ENCODE measurements at places on chromosomes 3 and 15.

- no peak for DNase-seq
These were observed 97.2 kb downstream of the FAM43A start for GRCh38 chr3:194782698-194783404.

- DNase-seq = no peak
These were observed 35.2 kb downstream of the ARMC8 start for GRCh38 chr3:138222131-138222941.

- no peak for DNase-seq
These were observed 642.0 kb upstream of the NAALADL2 start for GRCh38 chr3:174216946-174217718.

- no peak for DNase-seq
These were observed 196.1 kb downstream of the ZNF621 start for GRCh38 chr3:40720863-40721262.

- DNase-seq = no peak
These were observed 45.8 kb downstream of the SMAD3 start for GRCh38 chr15:67110958-67111864.

GRCh38 chr15:48996276-48996675, 32.6 kb upstream of the SHC4 start:
- DNase-seq = no peak

DNA sequence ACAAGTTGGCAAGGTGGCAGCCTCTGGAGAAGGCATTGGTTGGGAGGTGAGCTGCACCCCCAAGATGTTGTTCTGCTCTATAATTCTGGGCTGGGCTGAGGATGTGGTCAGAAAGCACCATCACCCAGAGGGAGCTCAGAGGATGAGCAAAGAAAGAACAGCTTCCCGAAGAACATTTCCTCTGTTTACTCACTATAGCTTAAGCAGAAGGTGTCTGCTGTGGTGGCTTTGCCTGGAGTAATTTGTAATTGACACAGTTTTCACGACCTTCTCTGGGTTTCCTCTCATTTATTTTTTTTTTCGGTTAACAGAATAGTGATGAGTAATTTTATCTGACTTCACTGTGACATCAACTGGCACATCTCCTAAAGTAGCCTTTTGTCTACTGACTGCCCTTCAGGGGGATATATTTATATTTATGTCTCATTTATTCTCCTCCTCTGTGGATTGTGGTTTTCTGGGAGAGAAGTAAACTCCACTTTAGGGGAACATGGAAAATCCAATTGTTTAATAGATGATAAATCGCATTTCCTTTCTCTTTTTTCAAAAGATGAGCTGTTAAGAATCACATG, 49.5 kb upstream of the ABHD17C start:
- DNase-seq = no peak

- DNase-seq = no peak
These were observed 213.9 kb downstream of the TBC1D2B start for GRCh38 chr15:77863491-77864105.

DNA sequence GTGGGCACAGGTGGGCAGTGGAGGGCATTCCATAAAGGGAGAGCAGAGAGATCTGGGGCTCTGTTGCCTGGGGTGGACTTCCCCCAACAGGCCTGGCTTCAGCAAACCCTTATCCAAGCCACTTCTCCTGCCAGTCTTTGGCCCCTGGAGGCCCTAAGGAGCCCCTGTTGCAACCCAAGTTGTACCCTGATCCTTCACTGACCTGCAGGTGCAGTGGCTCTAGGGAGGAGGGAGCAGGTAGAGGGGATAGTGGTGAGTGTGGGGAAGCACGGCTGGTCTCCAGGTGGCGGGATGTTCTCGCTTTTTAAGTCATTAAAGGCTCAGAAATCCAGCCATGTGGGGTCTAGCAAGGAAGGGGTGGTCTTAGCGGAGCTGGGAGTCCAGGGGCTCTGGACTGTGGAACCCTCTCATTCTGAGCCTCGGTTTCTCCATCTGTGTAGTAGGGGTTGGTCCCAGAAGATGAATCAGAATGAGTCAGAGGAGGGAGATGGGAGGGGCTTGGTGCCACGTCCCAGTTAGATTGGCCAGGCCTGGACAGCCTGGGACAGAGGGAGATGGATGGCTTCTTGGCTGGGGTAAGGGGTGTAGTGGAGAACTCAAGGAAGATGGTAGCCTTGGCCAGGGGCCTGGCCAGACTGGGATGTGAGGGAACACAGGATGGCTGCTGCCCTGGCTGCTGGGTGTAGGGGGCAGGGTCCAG, 2.6 kb downstream of the ZBTB47 start:
- peak; percentile 26 for DNase-seq

GRCh38 chr3:149460117-149460516, 14.4 kb upstream of the TM4SF4 start:
- DNase-seq = no peak

DNA sequence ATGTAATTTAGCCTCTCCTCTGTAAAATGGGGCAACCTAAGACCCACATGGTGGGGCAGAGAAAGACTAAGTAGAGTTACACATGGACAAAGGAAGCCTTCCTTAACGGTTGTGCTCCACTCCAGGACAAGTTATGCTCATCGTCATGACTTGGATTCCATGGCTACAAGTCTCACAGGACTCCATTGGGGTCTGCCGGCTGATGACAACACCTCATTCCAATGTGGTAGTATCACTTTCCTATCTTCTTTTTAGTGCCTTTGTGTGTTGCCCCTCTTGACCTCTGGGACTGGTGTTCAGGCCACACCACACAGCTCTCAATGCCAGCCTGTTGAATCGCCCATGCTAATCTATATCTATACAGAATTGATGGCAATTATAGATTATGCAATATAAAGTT, 181.3 kb upstream of the WNT5A start:
- DNase-seq = peak; percentile 31

- DNase-seq = peak; percentile 52
These were observed 82.3 kb downstream of the IQSEC1 start for GRCh38 chr3:12990781-12991480.

GRCh38 chr3:39286771-39287170, 6.9 kb upstream of the CX3CR1 start:
- no peak for DNase-seq

DNA sequence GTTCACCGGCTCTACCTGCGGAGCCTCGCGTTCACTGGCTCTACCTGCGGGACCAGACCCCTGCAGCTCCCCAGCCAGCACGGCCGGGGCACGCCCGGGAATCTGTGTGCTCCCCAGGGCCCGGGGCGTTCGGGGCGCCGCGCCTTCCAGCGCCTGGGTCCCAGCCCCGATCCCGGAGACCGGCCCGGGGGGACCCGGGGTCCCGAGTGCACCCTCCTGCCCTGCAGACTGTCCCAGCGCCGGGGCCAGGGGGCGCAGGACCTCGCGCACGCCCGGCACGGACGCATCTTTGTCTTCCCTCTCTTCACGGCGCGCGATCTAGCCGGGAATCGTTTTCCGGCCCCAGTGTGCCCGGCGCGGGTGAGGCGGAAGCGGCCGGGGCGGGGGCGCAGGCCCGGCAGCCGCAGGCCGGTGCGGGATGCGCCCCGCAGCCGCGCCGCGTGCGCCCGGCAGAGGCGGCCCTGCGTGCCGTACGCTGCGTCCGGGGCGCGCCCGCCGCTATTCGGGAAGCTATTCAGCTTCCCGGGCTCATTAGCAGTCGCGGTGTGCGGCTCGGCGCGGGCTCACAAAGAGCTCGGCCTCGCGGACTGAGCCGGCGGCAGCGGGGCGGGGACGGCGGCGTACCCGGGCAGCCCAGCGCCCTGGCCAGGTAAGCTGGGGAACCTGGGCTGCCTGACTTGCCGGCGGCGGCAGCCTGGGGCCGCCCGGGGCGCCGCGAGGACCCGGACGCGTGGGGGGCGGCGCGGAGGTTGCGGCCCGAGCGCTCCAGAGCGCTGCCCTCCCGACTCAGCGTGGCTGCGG, at the start of gene APBA2:
Gene APBA2, plus strand, starts transcription at position 345 of the 801 bp plus-strand sequence. CDS start 167,911 bp downstream, outside the sequence.
- DNase-seq = peak; percentile 22

DNA sequence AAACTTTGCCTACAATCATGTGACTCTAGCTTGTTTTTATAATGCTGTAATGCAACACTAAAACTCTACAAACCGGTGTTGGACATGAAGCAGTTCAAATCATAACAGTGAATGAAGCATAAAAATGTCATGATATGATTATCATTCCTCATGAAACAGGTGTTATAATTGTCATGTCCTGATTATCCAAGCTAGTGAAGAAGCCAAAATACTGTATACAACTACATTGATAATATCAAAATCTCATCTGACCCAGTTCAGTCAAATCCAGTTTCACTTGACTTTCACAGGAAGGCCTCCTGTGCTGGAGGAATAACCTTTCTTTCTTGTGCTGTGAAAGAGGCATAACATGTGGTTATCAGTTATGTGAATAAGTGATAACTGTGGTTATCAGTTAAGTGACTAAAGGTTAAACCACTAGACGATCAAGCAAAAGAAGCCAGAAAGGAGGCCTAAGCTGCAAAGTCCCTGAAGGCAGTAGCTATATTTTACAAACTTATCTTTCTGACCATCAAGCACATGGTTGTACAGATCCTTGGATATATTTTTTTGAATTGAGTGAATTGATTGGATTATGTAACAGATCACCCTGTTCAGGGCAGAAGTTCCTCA, 296.4 kb downstream of the TUSC7 start:
- no peak for DNase-seq

- DNase-seq = no peak
These were observed 76.9 kb downstream of the HES1 start for GRCh38 chr3:194212845-194213331.

GRCh38 chr15:23565395-23566070, at the start of gene MKRN3:
Gene MKRN3 (plus strand): TSS chr15:23565674. CDS start chr15:23565783, 109 bp downstream.
- no peak for DNase-seq

DNA sequence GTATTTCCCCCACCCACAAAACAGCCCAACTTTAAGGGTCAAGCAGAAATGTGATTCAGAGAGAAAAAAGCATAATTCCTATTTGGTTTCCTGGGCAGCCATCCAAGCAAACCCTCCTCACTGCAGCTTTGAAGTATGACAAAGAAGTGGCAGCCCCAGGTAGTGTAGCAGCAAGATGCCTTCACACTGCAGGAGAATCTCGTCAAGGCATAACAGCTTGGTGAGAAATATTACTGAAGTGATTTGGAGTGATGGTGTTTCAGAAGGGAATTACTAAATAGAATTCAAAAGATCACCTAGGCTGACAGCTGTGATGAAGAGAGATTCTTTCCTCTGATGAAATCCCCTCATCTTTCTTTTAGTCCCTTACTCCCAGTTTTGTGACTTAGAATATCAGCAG, 173.9 kb downstream of the PYDC2 start:
- DNase-seq = no peak

- DNase-seq = no peak
These were observed 230.1 kb downstream of the EBLN2 start for GRCh38 chr3:73291541-73291940.

GRCh38 chr3:183046883-183047282, 52.4 kb downstream of the MCCC1 start:
- no peak for DNase-seq

DNA sequence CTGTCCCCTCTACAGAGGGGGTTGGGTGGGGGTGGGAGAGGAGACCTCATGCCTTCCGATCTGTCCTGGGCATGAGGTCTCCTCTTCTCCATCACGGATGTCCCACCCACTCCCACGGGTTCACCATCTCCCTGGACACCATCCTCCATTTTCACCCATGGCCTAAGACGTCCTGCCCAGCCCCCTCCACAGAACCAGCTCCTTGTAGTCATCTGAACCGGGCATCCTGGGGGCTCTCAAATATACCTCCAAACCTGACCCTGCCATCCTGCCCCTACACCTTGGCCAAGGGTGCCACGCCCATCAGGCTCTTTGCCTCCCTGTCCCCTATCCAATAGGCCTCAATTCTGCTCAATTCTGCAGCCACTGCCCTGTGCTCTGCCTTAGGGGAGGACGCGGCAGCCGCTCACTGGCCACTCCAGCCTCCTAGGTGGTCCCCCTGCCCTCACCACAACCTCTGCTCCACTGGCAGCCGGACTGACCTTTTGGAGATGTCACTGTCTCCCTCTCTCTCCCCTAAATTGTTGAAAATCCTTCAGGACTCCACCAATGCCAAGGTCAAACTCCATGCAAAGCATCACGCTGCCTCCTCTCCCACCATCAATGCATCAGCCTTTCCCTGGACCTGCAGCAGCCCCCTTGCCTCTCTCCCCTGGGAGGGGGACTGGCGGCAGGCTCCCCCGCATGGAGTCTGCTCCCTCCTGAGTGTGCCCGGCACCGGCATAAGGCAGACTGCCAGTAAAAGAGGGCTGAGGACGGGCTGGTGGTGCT, 9.4 kb upstream of the ANPEP start:
- DNase-seq = no peak

- DNase-seq = no peak
These were observed 42.5 kb downstream of the MYLK start for GRCh38 chr3:123841476-123842238.

DNA sequence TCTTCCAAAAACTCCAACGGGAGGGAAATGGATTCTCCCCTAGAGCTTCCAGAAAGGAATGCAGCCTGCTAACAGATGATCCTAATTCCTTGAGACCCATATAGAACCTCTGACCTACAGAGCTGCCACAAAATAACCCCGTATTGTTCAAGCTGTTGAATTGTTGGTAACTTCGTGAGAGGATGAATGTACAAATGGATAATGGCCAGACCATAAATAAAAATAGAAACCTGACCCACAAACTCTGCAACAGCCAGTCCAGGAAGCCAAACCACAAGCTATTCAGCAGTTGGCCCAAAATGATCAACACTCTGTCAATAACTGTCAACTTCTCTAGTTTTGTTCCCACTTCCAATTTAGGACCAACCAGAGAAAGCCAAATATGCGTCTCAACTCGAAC, 414.0 kb upstream of the ZNF717 start:
- DNase-seq = no peak

- no peak for DNase-seq
These were observed 56.2 kb downstream of the SH3BP5 start for GRCh38 chr3:15276028-15276724.

All from ACHN (cell line).